Suprapubic skin (tissue), 4 donors: ENCODE measurements at places on chromosomes 4 and X. TPM values are rescaled to one million over a fixed set of nuclear protein-coding genes. Genes with fewer than 3 reads are reported as not detected.

GRCh38 chrX:148984238-148984637, 483.8 kb downstream of the AFF2 start:
- no peaks in the 10 kb centered on the region for H3K4me1 ChIP-seq
- H3K27ac ChIP-seq = no peak overlapping the region
- H3K36me3 ChIP-seq = no peaks in the 10 kb centered on the region
- no peaks in the 10 kb centered on the region for H3K27me3 ChIP-seq
- no peak overlapping the region for H3K4me3 ChIP-seq

DNA sequence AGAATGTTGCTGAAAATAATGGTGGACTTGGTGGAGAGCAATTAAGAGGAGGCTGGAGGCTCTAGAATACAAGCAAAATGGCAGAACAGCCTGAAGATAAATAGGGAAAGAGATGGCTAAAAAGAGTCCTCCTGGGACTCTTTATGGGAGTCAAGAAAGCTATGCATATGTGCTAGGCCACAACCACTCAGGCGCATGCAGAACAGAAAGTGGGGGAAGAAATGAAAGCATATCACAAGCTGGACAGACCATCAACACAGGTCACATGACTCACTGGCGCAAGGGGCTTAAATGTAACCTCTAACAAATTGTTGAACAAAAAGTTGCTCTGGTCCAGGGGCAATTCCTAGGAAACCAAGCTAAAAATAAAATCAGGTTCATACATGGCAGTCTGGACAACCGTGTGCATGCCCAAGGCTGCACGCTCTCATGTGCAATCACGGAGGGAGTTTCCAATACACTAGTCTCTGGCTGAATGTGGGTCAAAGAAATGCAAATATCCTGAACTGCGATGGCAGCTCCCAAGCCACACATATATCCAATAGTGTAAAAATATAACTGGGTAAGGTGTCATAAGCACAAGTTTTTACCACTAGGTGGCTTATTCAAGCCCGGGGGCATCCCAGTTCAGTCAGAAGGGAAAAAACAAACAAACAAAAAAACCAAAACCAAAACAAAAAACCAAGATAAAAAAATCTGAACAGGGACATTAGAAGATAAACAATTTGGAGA, 45.4 kb downstream of the ZNF711 start:
- no peaks in the 10 kb centered on the region for H3K27me3 ChIP-seq
- H3K27ac ChIP-seq = no peak overlapping the region
- no peak overlapping the region for H3K4me3 ChIP-seq
- no peak for DNase-seq
- no peaks in the 10 kb centered on the region for H3K36me3 ChIP-seq
- no peaks in the 10 kb centered on the region for H3K4me1 ChIP-seq

DNA sequence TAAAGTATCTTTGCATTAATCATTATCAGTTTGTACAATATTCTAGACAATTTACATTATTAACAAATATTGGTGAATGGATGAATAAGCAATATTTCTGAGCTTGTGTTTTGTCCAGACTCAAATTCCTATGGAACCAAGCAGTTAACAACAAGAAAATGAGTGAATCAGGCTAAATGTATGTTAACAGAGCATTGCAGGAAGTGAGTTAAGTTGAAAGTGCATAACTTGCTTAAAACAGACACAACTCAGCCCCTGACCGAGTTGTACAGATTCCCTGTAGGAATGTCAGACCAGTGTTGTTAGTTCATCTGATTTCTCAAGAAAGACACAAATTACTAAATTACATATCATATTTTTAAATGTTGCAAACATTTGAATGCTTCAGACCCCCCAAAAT, 23.7 kb upstream of the CSN1S1 start:
- no peak overlapping the region for H3K27ac ChIP-seq
- no peaks in the 10 kb centered on the region for H3K27me3 ChIP-seq
- no peaks in the 10 kb centered on the region for H3K4me1 ChIP-seq
- no peaks in the 10 kb centered on the region for H3K36me3 ChIP-seq
- no peak overlapping the region for H3K4me3 ChIP-seq

- H3K27me3 ChIP-seq = no peaks in the 10 kb centered on the region
- peaks cover 13% of the 10 kb centered on the region for H3K4me1 ChIP-seq
- H3K36me3 ChIP-seq = no peaks in the 10 kb centered on the region
Observed at GRCh38 chrX:3712051-3712869, 1.2 kb downstream of the PRKX start.

- H3K4me3 ChIP-seq = no peak overlapping the region
- H3K4me1 ChIP-seq = no peaks in the 10 kb centered on the region
- no peak overlapping the region for H3K27ac ChIP-seq
- H3K27me3 ChIP-seq = no peaks in the 10 kb centered on the region
Observed at GRCh38 chr4:53003959-53004358, 141.8 kb downstream of the RASL11B start.

- H3K4me3 ChIP-seq = no peak overlapping the region
- no peaks in the 10 kb centered on the region for H3K36me3 ChIP-seq
- no peak overlapping the region for H3K27ac ChIP-seq
- DNase-seq = no peak
Observed at GRCh38 chr4:57191523-57192034, 81.4 kb upstream of the IGFBP7 start.

GRCh38 chr4:7771541-7772507, 167.8 kb downstream of the AFAP1 start:
- H3K4me1 ChIP-seq = no peaks in the 10 kb centered on the region
- H3K27me3 ChIP-seq = no peaks in the 10 kb centered on the region
- no peak overlapping the region for H3K4me3 ChIP-seq
- no peak overlapping the region for H3K27ac ChIP-seq
- H3K36me3 ChIP-seq = peaks cover 72% of the 10 kb centered on the region

DNA sequence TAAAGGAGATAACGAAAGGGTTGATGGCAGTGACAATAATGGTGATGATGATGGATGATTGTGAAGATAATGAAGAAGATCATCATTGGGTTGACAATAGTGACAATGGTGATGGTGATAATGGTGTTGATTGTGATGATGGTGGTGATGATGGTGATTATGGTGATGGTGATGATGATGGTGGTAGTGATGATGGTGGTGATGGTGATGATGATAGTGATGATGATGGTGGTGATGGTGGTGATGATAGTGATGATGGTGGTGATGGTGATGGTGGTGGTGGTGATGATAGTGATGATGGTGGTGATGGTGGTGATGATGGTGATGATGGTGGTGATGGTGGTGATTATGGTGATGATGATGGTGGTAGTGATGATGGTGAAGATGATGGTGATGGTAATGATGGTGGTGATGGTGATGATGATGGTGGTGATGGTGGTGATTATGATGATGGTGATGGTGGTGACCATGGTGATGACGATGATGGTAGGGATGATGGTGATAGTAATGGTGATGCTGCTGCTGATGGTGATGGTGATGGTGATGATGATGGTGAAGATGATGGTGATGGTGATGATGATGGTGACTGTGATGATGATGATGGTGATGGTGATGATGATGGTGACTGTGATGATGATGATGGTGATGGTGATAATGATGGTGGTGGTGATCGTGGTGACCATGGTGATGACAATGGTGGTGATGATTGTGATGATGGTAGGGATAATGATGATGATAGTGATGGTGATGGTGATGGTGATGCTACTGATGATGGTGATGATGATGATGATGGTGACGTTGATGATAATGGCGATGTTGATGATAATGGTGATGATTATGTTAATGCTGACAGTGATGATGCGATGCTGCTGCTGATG, 61.6 kb upstream of the NKX1-1 start:
- no peak overlapping the region for H3K4me3 ChIP-seq
- peaks cover 80% of the 10 kb centered on the region for H3K27me3 ChIP-seq
- peaks cover 10% of the 10 kb centered on the region for H3K4me1 ChIP-seq
- no peaks in the 10 kb centered on the region for H3K36me3 ChIP-seq
- DNase-seq = no peak
- H3K27ac ChIP-seq = no peak overlapping the region

DNA sequence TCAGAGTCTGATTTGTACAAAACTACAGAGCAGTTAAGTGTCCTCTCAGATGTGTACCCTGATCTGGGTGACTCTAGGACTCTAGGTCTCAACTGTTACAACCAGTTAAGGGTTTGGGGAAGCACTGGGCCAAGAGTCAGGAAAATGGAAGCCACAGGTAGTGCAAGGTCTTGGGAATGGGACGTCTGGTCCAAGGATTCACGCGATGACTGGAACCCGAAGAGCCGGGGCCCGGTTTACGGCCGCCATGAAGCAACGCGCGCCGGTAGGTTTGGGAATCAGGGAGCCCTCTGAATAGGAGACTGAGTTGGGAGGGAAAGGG, 321 bp upstream of the HPRT1 start:
- peak overlapping the region; percentile 67 for H3K4me3 ChIP-seq
- H3K4me1 ChIP-seq = no peaks in the 10 kb centered on the region
- no peak for DNase-seq

- H3K36me3 ChIP-seq = peaks cover 88% of the 10 kb centered on the region
- H3K27me3 ChIP-seq = no peaks in the 10 kb centered on the region
- H3K27ac ChIP-seq = peak overlapping the region; percentile 79
- no peak for DNase-seq
Observed at GRCh38 chr4:6999172-7000086, 43.7 kb upstream of the TADA2B start.

DNA sequence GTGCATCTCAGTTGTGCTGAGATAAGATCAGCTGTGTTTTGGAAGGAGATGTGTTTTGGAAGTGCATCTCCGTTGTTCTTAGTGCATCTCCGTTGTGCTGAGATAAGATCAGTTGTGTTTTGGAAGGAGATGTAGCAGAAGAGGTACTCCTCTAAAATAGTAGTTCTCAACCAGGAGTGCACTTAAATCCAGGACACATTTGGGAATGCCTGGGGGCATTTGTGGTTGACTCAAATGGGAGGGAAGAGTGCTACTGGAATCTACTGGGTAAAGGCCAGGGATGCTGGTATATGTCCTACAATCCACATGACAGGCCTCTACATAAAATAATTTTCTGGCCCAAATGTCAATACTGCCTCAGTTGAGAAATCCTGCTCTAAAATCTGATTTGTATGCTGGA, 70.8 kb upstream of the CHRDL1 start:
- H3K27me3 ChIP-seq = no peaks in the 10 kb centered on the region
- no peak overlapping the region for H3K27ac ChIP-seq
- H3K4me1 ChIP-seq = no peaks in the 10 kb centered on the region
- no peak overlapping the region for H3K4me3 ChIP-seq
- no peaks in the 10 kb centered on the region for H3K36me3 ChIP-seq

DNA sequence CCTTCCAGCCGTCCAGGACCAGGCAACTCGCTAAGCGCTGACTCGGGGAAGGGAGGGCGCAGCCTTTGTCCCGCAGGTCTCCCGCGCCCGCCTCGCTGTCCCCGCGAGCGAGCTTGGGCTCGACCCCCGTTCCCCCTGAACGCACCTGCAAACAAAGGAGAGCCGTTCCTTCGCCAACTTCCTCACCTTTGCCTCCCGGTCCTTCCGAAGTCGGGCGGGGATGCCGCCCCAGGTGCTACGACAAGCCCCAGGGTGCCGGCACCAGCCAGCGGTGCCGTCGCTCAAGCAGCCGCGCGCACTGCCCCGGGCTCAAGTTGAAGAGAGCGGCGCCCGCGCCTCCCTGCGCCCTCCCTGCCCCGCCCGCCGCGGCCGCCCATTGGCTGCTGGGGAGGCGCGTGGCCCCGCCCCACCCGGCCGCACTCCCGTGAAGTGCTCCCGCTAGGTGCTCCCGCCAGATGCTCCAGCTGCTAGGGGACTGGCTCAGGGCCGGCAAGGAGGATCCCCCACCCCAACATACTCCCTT, 107.1 kb downstream of the NSUN7 start:
- H3K4me1 ChIP-seq = peaks cover 10% of the 10 kb centered on the region
- H3K4me3 ChIP-seq = peak overlapping the region; percentile 34
- no peaks in the 10 kb centered on the region for H3K27me3 ChIP-seq
- no peak for DNase-seq

GRCh38 chrX:19829814-19830213, 57.6 kb downstream of the SH3KBP1 start:
- H3K4me1 ChIP-seq = peaks cover 2% of the 10 kb centered on the region
- DNase-seq = no peak
- no peaks in the 10 kb centered on the region for H3K27me3 ChIP-seq
- no peak overlapping the region for H3K4me3 ChIP-seq

GRCh38 chr4:54637325-54637724, 20.4 kb upstream of the KIT start:
- H3K27me3 ChIP-seq = no peaks in the 10 kb centered on the region
- no peaks in the 10 kb centered on the region for H3K4me1 ChIP-seq
- no peaks in the 10 kb centered on the region for H3K36me3 ChIP-seq
- no peak overlapping the region for H3K4me3 ChIP-seq

GRCh38 chrX:2286731-2287130, 214.0 kb downstream of the DHRSX start:
- H3K27ac ChIP-seq = no peak overlapping the region
- H3K36me3 ChIP-seq = peaks cover 24% of the 10 kb centered on the region
- no peaks in the 10 kb centered on the region for H3K4me1 ChIP-seq
- no peaks in the 10 kb centered on the region for H3K27me3 ChIP-seq
- no peak overlapping the region for H3K4me3 ChIP-seq

DNA sequence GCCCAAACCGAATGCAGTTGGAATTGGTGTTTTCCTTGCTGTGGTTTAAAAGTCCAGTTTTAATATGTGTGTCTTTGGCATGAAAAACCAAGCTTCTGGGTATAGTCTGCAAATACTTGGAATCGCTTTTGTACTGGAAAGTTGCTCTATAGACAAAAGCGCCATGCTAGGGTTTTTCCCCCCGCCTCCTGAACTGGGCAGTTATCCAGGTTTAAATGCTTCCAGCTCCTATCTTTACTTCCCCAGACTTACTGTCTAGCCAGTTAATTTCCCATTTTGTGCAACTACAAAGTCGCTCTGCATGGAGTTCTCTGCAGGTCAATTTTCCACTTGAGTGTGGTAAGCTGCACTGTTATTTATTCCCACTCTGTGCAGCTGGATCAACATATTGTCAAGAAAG, 2.7 kb downstream of the RASL11B start:
- no peak overlapping the region for H3K4me3 ChIP-seq
- H3K4me1 ChIP-seq = peaks cover 26% of the 10 kb centered on the region

DNA sequence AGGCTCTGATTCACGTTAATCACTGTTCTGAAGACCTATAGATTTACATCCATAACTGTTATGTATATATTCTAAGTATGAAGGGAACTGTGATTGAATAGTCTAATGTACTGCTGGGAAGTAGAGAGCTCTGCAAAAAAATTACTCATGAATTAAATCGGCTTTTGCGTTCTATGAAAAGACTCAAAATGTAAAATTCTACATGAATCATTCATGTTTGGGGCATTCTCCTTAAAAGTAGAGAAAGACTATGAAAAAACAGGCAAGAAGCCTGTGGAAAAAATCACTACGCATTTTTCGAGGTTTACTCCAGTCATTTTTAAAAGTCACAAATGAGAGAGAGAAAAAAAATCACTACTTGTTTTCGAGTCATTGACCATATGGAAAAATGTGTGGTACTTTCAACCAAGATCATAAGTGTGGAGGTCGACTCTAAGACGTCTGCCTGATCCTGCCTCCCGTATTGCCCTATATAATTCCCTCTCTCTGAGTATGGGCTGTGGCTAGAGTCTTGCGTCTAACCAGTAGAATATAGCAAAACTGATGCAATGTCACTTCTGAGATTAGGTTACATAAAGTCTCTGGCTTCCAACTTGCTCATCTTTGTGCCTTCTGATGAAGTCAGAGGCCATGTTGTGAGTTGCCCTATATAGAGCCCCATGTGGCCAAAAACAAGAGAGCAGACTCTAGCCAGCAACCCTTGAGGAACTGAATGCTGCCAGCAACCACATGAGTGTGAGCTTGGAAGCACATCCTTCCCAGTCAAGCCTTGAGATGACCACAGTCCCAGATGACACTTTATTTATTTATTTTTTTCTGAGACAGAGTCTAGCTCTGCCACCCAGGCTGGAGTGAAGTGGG, 32.1 kb upstream of the VEGFD start:
- H3K36me3 ChIP-seq = no peaks in the 10 kb centered on the region
- no peak overlapping the region for H3K27ac ChIP-seq
- DNase-seq = no peak
- H3K27me3 ChIP-seq = no peaks in the 10 kb centered on the region
- no peaks in the 10 kb centered on the region for H3K4me1 ChIP-seq

Gene FHL1
- total RNA-seq = 64.8 TPM

Gene RHOXF2
- total RNA-seq = not detected

Gene FAM133A
- not detected for total RNA-seq

Gene TSPAN5
- total RNA-seq = 16.8 TPM

Gene PAPSS1
- total RNA-seq = 48.0 TPM

Gene ITIH6
- total RNA-seq = not detected

Gene CCDC160
- 0.34 TPM for total RNA-seq

Gene HTRA3
- 22.5 TPM for total RNA-seq
